Uterus (tissue), 4 donors: ENCODE measurements at places on chromosomes 2 and 18.

DNA sequence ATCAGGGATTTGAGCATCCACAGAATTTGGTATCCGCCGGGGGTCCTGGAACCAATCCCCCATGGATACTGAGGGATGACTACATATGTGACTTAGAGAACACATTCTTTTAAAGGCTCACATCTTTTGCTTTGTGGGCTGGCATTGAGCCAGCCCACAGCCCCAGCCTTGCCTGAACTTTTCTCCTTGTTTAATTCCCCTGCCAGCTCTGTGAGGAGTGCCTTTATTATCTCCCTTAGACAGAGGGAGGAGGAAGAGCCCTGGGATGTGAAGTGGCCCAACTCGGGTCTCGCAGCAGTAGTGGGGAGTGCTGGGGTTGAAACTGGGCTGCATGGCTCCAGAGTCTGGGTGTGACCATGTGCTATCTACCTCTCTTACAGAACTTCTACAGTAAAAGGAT lies 7.6 kb downstream of the TTC39C start:
- no peak for DNase-seq

DNA sequence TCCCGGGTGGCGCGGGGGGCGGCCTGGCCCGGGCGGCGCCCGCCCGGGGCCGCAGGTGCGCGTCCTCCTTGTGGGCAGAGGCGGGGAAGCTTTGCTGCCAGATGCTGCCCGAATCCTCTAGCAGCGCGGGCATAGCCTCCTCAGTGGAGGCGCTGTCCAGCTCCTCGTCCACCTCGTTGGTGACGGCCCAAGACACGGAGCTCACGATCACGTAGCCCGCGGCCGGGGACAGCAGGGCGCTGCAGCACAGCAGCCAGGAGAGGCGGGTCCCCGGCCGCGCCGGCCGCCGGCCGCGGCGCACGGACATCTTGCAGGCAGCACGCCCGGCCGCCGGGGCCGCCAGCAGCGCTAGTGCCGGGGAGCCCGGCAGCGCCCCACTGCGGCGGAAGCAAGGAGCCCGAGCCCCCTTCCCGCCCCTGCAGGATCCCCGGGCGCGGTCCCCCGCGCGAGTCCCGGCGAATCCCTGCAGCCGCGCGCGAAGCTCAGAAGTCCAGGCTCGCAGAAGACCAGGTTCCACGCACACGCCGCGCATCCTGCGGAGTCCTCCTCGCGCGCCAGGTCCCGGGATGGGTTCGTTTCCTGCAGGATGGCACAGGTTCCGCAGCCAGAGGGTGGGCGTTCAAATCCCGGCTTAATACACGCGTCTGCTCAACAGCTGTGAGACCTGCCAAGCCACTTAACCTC lies at the start of gene CREG2:
Gene CREG2, minus strand, starts transcription at position 353 of the 684 bp plus-strand sequence. Its CDS starts 46 bp downstream, at position 307.
- peak; percentile 37 for DNase-seq

GRCh38 chr2:20094955-20095354 lies 43.5 kb upstream of the LAPTM4A start:
- DNase-seq, result no peak

- no peak for DNase-seq
Observed at GRCh38 chr2:101986804-101987740, 4.7 kb upstream of the IL1R2 start.

- DNase-seq, result no peak
Observed at GRCh38 chr2:206443735-206444527, 599 bp downstream of the ADAM23 start.

GRCh38 chr2:10253596-10254372 lies 48.9 kb upstream of the HPCAL1 start:
- DNase-seq, result no peak

DNA sequence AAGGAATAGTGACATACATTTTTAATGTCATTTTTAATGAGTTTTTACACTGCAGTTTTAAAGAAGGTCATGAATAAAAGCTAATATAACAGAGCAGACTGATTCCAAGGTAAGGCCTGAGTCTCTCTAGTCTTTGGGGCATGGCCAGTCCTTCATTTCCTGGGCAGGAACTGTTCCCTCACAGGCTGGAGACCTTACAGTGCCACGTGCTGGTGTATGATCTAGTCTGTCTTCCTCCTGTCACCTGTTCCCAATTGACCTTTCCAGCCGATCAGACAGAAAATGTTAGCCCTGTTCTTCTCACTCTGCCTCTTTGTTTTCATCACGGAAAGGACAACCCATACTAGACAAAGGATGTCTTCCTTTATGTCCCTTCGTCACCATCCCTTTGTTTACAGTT lies 33.6 kb downstream of the ZCCHC2 start:
- no peak for DNase-seq
